ENCODE measurements at places on chromosomes 5 and 9.

DNA sequence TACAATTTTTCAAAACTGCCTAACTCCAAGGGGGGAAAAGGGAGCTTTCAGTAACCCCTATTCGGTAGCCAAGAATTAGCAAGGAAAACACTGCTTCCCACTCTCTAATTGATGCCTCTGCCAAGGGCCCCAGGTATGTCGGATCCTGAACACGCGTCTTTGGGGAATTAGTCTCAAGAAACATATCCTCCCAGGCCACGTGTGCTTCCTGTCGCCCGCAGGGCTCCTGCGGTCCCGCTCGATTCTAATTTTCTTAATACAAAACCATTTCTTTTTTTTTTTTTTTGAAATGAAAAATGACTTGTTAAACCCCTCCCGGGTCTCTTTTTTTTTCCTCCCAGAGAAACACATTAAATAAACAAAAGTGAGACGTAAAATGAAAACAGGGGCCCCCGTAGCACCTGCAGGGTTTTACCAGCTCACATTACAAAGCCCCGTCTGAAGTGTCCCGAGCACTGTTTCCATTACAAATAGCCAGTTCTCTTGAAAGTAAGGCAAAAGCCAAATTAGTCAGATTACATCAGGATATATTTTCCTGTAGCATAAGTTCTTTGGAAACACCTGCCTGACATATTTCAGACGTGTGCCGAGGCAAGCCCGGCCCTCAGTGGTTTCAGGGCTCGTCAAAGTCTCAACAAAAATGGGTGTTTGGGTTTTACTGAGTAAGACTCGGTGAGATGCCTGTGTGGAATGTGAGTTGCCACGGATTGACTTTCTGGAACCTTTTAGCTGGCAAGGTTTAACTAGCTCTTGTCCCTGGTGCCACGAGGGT, 21.5 kb downstream of the SMIM23 start:
- no peak for DNase-seq

DNA sequence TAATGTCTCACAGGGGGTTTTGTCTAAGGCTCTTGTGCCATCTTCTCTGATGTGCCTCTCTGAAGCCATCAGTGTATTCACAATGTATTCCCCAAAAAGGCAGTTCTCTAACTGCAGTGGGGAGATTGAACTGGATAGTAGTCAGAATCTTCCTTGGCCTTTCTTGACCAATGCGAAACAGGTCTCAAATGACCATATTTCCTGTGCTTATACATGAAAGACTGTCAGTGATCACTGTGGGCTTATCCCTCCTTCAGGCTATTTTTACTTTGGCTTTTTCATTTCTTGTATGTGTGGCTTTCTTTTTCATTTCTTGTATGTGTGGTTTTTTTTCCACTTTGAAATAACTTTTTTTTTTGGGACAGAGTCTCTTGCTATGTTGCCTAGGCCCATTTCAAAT, 19.7 kb downstream of the HMGXB3 start:
- no peak for DNase-seq

DNA sequence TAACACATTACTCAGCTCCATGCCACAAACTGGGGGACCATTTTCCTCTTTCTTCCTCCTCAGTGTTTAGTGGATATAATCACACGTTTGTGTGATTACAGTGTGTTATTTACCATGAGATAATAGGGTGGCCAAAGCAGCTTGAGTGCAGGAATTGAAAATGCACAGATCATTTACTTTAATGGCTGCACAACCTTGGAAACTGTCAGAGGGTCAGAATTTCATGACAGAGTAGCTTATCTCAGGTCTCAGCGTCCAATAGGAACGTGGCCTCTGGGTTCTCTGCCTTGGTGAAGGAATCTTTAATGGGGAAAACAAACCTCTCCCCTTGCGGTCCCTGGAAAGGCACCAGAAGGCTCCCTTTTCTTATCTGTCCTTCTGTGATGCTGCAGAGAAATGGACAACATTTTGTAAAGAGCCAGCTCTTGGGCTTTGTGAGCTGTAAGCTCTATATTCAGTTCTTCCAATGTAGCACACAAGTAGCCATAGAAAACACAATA, 87.4 kb upstream of the CD180 start:
- DNase-seq = no peak

GRCh38 chr5:169048181-169049125, 252.5 kb downstream of the SLIT3 start:
- DNase-seq = no peak

DNA sequence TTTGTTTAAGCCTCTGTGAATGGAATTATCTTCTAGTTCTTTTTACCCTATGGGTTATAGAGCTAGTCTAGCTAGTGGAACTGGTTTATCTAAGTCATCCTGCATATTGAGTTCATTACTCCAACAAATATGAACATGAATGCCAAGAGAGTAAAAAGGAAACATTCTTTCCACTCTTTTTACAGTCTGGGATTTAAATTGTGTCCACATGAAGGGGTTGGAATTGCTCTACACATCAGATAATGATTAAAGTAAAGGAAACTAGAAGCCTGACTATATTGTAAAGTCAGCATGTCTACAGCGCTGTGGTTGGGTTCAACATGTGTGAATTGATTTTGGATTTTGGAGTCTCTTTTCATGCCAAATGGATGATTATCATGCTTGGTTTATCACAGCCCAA, 173.1 kb downstream of the CCDC171 start:
- peak; percentile 81 for DNase-seq

DNA sequence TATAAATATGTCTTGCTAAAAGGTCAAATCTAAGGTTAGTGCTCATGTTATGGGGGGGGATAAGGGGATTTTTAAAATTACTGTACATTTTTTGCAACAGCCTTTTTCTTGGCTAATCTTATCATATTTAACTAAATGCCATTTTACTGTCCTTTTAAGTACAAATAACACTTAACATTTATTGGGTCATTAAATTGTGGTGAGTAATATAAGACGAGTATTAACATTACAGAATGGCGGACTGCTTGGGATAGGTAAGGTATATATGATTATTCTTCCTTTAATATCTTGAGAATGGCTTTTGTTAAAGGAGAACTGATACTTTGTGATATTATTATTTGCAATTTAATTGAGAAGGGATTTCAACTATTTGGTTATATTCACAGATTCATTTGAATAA, 33.2 kb downstream of the GPR151 start:
- no peak for DNase-seq

GRCh38 chr9:30774326-30774725, 1610.1 kb upstream of the ACO1 start:
- no peak for DNase-seq

GRCh38 chr5:80033513-80033912, 1.6 kb upstream of the THBS4 start:
- DNase-seq = no peak

DNA sequence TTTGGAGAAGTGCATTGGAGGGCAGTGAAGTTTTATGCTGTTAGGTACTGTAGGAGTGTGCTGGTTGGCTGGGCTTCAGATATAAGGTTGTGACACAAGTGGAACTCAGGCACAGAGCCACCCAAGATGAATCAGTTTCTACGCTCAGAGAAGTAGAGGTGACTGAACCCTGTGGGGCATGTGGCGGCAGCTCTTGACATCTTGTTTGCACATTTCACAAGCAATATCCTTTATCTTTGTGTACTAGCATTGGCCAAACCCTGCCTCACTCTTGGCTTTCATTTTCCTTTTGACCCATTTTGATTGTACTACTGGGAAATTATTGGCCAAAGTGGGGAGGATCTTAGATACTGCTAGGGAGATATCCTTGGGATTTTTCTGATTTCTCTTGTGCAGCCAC, 110.0 kb downstream of the PSAT1 start:
- DNase-seq = no peak
